GM13976 (cell line): ENCODE measurements at places on chromosomes 5 and 9.

DNA sequence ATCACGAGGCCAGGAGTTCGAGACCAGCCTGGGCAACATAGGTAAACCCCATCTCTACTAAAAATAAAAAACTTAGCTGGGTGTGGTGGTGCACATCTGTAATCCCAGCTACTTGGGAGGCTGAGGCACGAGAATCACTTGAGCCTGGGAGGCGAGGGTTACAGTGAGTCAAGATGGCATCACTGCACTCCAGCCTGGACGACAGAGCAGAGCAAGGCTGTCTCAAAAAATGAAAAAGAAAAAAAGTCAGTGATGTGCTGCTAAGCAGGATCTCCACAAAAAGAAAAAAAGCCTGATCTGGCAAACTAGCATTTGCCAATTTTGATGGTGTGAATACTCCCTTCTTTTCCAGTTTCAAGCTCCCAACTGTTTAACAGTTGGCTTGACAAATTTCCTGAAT lies 21.9 kb downstream of the F2R start:
- no peak for DNase-seq

- no peak for DNase-seq
Measured at GRCh38 chr5:94276048-94276447, 342.4 kb downstream of the KIAA0825 start.

- DNase-seq = no peak
Measured at GRCh38 chr5:150522504-150523414, 14.8 kb downstream of the NDST1 start.

GRCh38 chr9:71509054-71509453 lies 259.3 kb downstream of the CEMIP2 start:
- no peak for DNase-seq

GRCh38 chr9:105299190-105299854 lies 54.9 kb downstream of the SLC44A1 start:
- no peak for DNase-seq

DNA sequence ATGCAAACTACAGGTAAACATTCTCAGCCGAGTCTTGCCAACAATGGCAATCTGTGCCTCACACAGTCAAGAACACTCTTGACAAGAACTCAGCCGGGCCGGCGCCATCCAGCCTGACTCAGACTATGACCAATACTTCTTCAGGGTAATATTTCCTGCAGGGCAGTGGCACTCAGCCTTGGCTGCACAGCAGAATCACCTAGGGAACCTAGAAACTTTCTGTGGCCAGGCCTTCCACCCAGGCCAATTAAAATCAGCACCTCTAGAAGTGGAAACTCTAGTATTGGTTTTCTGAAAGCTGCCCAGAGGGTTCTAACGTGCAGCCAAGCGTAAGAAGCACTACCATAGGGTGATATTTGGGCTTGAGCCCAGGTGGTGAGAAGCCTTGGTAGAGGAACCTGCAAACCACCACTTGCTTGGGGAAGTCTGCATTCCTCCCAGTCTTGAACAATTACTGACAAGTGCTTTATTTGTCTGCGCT lies 120.6 kb downstream of the TTLL11 start:
- no peak for DNase-seq

- no peak for DNase-seq
Measured at GRCh38 chr9:87882627-87883026, at the start of gene SPATA31E1. Gene SPATA31E1 (plus strand): TSS chr9:87882877. CDS start chr9:87882892, 15 bp downstream.

DNA sequence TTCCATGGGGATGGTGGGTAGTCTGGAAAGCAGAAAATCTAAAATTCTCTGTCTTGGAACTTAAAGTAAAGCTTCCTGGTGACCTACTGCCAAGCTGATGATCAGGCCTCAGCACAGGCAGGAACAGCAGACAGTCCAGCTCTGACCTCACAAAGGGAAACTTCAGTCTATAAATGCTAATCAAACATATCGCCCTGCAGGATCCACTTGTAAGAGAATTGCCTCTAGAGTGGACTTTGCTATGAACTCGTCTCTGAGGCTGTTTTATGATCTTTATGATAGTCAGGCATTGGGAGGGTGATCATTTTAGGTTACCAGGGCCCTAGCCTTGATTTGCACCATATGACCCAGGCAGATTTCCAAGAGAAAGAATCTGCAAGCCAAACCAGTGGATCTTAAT lies 67.6 kb upstream of the SELENOP start:
- DNase-seq = no peak

DNA sequence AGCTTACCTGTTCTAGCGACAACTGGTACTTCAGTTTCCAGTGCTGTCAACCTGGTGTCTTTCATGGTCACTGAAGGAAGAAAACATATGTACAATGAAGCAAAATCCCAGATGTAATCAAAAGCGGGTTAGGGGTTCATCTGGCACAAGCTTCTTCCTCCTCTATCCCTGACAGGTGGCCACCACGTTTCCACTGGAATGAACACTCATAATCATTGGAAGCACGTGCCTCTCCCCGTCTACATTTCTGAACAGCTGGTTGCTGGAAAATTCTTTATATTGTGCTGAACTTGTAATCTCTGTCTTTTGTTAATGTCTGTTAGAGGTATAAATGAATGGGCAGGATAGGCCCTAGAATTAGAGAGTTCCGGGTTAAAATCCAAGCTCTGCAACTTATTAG lies 9.4 kb downstream of the TSC1 start:
- no peak for DNase-seq

- no peak for DNase-seq
Measured at GRCh38 chr9:116757030-116757429, 69.9 kb downstream of the TRIM32 start.

GRCh38 chr5:10168254-10168653 lies 81.4 kb downstream of the ATPSCKMT start:
- DNase-seq = no peak

- no peak for DNase-seq
Measured at GRCh38 chr9:6086006-6086655, 70.7 kb upstream of the RANBP6 start.

DNA sequence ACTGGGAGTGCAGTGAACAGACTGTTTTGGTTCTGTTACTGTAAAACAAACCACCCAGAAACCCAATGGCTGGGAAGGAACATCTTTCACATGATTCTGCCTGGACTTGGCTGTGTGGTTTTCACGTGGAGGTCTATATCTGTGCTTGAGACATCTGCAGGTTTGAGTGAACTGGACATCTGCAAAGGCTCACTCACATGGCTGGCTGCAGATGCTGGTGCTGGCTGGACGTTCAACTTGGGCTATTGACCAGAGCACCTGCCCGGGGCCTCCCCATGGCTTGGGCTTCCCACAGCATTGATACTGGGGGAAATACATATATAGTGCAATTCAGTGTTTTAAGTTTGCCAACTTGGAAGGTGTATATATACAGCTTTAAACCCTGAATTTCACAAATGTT lies 6.8 kb downstream of the CTSL start:
- DNase-seq = no peak

- no peak for DNase-seq
Measured at GRCh38 chr5:88979244-88979643, 96.3 kb upstream of the MEF2C start.

DNA sequence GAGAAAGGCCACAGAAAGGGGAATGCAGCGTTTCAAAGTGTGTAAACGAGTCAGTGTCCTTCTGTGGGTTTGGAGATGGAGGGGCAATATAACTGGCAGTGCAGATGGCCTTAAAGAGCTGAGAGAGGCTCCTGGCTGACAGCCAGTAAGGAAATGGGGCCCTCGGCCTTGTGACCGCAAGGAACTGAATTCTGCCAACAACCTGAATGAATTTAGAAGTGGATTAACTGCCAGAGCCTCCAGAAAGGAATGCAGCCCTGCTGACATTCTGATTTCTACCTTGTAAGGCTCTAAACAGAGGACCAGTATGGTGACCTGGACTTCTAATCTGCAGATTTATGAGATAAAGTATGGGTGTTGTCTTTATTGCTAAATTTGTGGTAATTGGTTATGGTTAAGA lies 17.5 kb upstream of the NREP start:
- no peak for DNase-seq

DNA sequence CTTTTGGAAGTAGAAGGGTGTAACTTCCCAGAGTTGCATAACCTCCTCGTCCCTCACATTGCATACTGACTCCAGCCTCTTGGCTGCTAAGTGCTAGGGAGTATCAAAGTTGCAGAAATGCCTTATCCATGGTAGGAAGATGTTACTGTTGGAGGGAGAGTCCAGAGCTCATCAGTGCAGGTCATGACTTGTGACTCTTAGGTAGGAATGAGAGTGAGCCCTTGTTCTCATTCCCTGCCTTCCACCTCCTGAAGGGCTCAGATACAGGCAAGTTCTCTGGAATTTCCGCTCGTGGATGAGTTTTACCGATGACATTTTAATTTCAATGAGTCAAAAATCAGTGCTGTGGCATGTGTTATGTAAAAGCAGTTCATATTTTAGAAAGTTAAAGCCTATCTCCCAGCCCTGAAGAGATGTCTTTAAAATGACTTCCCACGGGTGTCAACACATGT lies 17.0 kb downstream of the IRX1 start:
- DNase-seq = no peak

GRCh38 chr5:143262393-143263174 lies 140.9 kb downstream of the NR3C1 start:
- no peak for DNase-seq

- no peak for DNase-seq
Measured at GRCh38 chr5:58946230-58946629, 363.4 kb downstream of the RAB3C start.

- DNase-seq = no peak
Measured at GRCh38 chr9:114207034-114207810, 51.9 kb downstream of the COL27A1 start.

- no peak for DNase-seq
Measured at GRCh38 chr9:101620452-101620851, 25.7 kb upstream of the PPP3R2 start.

DNA sequence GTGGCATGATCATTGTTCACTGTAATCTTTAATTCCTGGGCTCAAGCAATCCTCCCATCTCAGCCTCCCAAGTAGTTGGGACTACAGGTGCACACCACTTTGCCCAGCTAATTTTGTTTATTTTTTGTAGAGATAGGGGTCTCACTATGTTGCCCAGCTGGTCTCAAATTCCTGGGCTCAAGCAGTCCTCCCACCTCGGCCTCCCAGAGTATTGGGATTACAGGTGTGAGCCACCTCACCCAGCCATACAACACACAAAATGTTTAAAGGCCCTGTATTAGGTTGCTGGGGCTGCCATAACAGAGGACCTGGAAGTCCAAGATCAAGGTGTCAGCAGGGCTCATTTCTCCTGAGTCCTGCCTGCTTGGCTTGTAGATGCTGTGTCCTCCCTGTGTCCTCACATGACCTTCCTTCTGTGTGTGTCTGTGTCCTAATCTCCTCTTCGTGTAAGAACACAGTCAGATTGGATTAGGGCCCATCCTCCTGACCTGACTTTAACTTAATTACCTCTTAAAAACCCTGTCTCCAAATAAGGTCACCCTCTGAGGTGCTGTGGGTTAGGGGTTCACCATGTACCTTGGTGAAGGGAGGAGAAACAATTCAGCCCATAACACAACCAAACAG lies 5.4 kb downstream of the UBE2QL1 start:
- no peak for DNase-seq

GRCh38 chr5:80406980-80407734 lies 707 bp upstream of the ZFYVE16 start:
- no peak for DNase-seq
